ENCODE measurements at places on chromosomes 12 and 14.

- no peak for DNase-seq
Observed at GRCh38 chr12:701896-702539, 38.8 kb upstream of the NINJ2 start.

GRCh38 chr14:24254630-24255392 is 8.2 kb downstream of the TGM1 start:
- no peak for DNase-seq

GRCh38 chr12:114751712-114752111 is 67.7 kb upstream of the TBX3 start:
- no peak for DNase-seq

DNA sequence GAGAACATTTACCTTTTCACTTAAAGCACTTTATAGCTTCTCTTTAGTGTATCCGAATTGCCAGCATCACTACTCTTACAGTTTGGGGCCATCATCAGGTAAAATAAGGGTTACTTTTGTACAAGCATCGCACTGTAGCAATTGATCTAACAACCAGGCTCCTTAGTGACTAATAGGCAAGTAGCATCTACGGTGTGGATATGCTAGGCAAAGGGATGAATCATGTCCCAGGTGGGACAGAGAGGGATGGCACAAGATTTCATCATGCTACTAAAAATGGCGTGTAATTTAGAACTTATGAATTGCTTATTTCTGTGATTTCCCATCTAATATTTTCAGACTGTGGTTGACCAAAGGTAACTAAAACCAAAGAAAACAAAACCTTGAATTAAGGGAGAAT is 582.3 kb downstream of the KCNH5 start:
- DNase-seq: no peak

DNA sequence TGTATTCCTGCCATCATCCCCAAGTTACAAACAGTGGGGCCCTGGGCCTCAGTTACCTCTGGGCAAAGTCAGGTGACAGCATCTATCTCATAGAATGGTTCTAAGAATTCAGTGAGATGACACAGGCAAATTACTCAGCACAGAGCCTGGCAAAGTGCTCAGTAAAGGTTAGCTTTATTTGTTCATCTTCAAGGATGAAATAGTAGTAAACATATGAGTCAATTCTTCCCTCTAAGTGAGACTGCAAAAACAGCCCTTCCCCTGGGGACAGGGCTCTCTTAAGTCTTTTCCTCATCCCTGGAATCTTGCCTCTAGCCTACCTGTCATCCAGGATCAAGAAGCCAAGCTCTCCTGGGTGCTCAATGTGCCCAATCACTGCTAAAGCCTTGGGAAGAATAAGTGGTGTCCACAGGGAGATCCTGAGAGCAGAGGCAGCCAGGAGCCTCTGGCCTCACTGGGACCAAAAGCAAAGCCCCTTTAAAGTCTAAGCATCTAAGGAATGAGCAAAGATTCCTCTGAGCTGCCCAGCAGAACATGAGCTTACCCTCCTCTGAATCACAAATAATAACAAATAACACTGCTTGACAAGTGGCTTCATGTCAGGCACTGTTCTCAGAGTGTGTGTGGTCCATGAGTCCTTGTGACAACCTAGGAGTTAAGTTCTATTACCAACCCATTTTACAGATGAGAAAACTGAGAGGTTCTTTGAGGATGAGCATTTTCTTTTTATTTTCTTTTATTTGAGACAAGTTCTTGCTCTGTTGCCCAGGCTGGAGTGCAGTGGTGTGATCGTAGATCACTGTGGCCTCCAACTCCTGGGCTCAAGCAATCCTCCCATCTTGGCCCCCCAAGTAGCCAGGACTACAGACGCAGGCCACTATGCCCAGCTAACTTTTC is 12.1 kb downstream of the NUAK1 start:
- DNase-seq: peak; percentile 73

DNA sequence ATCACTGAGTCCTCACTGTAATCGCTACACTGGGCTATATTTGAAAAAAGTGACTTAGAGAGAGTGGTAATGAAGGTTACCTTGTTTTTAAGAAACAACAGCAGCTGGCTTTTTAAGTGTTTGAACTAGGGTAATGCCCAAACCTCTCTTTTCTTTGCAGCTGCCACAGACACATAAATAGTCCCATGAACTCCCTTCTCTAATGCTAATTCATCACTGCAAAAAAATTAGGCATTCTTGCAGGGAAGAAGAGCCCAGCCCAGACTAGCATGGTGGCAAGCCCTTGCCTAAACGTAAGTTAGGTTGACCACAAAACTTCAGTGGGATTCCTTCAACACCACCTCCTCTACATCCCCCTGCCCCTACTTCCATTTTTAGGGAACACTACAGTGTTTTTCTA is 17.9 kb upstream of the MED6 start:
- DNase-seq: no peak

DNA sequence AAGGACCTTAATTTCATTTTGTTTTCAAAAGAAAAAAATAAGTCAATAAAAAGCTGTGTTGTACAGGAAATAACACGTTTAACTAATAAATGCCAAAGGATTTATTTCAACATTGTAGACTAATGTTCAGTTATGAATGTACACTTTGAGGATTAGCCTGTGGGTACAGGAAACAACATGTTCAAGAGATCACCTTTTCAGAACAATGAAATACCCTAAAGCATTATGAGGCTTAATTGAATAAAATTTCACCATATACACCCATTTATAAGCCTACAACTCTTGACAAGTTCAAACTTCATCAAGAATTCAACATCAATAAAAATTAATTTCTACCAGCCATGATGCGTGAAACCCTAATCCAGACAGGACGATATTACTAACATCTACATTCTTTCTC is 56.6 kb upstream of the SLC6A15 start:
- DNase-seq: no peak

GRCh38 chr12:88142610-88142991 is 494 bp downstream of the TMTC3 start:
- no peak for DNase-seq

DNA sequence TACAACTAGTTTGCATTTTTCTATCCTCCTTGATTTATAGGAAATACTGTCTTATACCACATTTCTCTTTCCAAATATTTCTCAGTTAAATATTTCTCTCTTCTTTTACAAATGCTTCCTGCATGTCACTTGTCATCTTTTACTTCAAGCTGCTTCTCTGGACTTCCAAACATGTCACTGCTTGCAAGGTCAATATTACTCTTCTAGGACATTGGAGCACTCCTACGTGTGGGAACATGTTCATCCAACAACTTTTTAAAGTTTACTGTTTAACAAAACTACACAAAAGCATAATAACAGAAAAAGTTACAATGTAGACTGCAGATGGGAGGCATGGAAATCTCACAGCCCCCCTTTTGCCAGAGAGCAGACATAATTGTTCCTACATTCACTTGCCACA is 28.5 kb upstream of the CNTN1 start:
- no peak for DNase-seq

DNA sequence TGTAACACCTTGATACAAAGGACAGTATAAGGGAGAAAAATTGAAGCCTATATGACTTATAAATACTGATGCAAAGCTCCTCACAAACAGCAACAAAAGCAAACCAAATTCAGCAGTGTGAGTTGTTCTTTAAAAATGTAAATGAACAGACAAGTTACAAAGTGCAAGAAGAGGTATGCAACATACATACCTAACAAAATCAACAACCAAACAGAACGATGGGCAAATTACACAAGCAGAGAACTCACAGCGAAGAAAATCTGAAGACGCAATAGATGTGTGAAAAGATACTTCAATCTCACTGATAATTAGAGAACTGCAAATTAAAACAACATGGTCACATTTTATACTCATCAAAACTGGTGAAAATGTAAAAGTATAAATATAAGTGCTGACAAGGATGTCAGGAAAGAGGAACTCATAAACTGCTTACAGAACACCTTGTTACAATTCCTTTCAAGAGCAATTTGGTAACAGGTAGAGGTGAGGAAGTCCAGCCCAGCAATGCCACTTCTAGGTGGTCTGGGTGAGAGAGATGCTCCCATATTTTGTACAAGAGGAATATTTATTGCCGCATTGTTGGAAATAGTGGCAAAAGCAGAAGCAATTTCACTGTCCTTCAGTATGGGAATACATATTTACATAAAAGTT is 47.3 kb downstream of the CORO1C start:
- peak; percentile 45 for DNase-seq

DNA sequence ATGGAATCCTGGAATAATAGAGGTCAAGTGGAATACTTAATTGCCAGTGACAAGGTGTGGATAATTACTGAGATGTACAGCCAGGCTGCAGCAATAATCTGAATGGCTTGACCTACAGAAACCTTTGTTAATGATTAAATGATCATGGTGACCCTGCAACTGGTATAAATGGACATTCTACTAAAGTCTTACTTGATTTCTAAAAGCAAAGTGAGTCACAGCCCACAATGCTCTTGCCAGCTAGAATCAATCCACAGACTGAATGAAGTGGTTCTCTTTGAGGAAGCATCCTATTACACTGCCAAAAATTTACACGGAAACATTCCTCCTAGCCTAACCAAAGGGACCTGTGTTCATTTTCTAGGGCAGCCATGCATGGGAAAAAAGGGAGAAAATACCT is 518.5 kb downstream of the SOX5 start:
- no peak for DNase-seq

DNA sequence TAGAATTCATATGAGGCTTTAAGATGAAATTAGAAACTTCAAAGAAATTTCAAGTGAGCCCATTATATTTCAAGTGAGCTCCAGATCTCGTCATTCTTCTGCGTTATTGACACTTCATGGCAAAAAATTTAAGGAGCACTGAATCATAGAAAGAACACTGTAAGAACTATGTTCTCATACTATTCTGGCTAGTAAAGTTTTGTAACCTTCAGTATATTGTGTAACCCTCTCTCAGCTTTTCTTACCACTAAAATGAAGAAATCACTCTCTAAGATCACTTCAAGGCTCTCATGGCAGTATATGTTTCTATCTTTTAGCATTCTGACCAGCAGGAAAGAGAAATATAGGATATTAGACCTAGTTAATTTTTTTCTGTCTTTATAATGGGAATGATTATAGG is 6.3 kb downstream of the GPHN start:
- DNase-seq: peak; percentile 73

GRCh38 chr12:11718768-11719253 is 69.3 kb downstream of the ETV6 start:
- peak; percentile 63 for DNase-seq

DNA sequence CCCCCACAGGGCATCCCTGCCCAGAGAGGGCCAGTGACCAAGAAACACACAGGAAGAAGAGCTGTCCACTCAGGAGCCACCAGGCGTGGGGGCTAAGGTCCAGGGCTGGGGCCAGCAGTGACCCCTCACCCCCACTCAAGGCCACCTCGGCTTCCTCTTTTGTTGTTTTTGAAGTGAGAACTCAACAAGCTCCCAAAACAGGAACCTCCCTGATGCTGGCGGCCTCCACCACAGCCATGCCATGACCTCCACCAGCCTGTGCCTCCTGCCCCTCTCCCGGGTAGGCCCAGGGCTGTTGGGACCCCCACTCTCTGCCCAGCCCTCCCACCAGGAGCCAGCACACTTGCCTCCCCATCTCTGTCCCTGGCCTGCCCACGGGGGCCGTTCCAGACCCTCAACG is 7.8 kb downstream of the AKT1 start:
- DNase-seq: no peak

GRCh38 chr14:34034447-34035176 is 83.7 kb upstream of the EGLN3 start:
- no peak for DNase-seq

DNA sequence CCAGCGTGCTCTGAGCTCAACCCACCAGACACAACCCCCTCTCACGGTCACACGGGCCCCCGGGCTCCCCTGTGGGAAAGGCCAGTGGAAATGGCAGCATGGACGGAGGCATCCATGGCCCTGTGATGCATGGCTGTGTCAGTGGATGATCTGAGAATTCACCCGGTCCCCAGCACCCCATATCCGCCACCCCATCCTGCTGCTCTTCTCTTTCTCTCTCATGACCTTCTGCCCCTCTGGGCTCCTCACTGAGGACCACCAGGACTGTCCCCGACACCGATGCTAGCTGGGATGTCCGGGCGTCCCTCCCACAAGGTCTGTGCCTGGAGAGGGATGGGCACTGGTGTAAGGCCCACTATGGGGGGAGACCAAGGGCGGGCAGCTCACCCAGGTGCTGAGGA is 282.2 kb downstream of the ADGRD1 start:
- no peak for DNase-seq

DNA sequence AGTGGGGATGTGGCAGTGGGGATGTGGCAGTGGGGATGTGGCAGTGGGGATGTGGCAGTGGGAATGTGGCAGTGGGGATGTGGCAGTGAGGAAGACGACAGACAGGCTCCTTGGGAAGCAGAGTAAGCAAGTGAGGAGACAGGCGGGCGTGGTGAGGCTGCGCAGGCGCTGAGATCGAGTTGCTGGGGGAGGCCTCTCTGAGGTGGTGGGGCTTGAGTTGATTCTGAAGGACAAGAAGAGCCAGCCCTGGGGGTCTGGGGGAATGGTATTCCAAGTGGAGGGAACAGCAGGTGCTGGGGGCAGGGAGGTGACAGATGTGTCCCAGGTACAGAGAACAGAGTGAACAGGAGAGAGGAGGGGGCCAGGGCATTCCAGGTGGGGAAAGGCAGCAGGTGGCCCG is 33.8 kb upstream of the TSPAN9 start:
- DNase-seq: no peak

DNA sequence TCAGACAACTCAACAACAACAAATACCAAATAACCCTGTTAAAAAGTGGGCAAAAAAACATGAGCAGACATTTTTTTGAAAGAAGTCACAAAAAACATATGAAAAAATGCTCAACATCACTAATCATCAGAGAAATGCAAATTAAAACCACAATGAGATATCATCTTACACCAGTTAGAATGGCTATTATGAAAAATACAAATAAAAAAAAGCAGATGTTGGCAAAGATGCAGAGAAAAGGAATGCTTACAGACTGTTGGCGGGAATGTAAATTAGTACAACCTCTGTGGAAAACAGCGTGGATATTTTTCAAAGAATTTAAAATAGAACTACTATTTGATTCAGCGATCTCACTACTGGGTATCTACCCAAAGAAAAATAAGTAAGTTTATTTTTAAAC is 114.0 kb downstream of the SLC38A4 start:
- DNase-seq: peak; percentile 77

DNA sequence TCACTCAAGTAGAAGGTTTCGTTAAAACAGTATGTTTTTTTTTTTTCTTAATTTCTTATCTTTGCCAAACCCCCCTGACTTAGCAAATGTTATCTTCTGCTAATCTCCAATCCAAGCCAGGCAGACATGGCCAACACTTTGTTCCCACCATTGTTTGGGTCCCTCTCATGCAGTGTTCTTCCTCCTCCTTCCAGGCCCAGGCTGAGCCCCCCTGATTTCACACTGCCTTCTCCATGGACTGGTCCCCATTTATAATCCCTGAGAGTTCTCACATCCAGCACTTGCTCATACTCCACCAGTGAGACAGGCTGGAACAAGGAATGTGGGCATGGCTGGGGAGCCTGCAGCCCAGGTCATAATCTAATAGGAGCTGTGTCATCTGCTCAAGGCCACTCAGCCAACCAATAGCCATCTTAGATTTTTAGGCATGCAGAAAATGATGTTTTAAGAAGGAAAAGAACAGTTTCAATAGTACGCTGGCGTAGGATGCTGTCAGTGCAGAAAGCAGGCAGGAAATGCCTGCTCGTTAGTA is 238.4 kb upstream of the CCDC196 start:
- no peak for DNase-seq

GRCh38 chr12:115438314-115438713 is 754.3 kb upstream of the TBX3 start:
- DNase-seq: no peak

GRCh38 chr12:124509676-124510300 is 57.6 kb downstream of the NCOR2 start:
- DNase-seq: peak; percentile 76
